ENCODE measurements at places on chromosomes 1 and 21.

DNA sequence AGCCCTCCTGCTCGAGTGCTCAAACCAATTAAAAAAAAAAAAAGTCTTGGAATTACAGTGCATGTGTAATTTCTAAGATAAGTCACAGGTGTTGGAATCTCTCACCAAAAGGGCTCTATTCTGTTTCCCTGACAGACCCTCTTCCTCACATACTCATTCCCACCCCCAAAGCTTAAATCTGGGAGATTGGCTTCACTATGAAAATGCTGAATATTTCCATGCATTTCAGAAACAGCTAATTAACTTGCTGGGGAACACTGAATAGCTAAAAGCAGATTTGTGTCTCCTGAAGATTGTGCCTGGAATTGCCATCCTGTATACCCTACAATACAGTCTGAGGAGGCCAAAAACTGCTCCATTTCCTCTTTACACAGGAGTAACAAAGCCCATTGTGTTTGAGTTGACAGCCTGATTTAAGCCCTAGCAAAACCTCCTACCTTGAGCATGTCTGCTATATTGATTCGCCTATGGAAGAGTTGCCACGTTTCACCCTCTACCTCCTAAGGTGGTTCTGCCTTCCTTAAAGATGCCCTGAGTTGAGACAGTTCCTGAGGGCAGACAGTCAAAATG, 1.4 kb upstream of the PIK3R3 start:
- DNase-seq, result no peak

GRCh38 chr1:223479261-223479660, 86.0 kb downstream of the CCDC185 start:
- DNase-seq, result no peak

DNA sequence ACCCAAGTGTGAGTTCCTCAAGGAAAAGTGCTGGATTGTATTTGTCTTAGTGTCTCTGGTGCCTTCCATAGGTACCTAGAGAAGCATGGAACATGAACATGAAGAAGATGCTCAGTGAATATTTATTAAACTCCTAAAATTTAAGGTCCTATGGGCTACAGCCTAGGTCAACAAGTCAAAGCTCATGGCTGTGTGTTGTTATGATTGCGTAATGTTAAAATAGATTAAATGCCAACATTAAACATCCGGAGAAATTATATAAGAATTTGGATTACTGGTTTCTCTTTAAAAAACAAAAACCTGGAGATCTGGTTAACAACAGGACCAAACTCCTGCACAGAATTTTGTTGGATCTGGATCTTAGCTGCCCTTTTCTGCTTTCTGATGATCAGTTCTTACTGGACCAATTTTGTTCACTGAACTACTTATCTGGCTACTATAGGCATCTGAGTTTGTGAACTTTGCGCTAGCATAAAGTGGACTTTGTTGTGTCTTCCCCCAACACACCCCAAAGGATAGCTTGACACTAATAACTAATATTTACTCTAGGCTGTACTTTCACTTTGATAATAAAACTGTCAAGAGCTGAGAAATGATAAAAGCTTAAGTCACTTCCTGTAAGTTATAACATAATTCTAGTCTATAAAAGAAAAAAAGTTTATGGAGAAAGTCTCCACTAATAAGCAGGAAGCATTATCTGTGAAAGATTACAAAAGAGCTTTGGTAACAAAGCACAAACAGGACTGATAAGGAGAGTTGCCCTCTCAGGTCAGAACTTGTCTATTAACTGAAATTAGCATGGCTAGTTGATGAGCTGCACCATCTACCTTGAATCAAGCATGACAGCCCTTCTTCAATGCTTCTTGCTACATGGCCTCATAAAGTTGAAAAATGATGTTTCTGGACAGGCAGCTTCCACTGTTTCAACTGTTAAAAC, 20.7 kb downstream of the F5 start:
- no peak for DNase-seq

GRCh38 chr1:165631342-165632151, 513 bp downstream of the MGST3 start:
- peak; percentile 53 for DNase-seq

Data from prostate gland (tissue), 2 donors.